Glutamatergic neuron (in vitro differentiated cells): ENCODE measurements at places on chromosomes 13 and 19. TPM values are rescaled to one million over a fixed set of nuclear protein-coding genes. Genes with fewer than 3 reads are reported as not detected.

GRCh38 chr19:2081873-2082810 lies 14.0 kb downstream of the MOB3A start:
- no peak overlapping the region for H3K27ac ChIP-seq
- peaks cover 2% of the 10 kb centered on the region for H3K27me3 ChIP-seq
- H3K4me1 ChIP-seq = no peaks in the 10 kb centered on the region
- no peaks in the 10 kb centered on the region for H3K36me3 ChIP-seq

DNA sequence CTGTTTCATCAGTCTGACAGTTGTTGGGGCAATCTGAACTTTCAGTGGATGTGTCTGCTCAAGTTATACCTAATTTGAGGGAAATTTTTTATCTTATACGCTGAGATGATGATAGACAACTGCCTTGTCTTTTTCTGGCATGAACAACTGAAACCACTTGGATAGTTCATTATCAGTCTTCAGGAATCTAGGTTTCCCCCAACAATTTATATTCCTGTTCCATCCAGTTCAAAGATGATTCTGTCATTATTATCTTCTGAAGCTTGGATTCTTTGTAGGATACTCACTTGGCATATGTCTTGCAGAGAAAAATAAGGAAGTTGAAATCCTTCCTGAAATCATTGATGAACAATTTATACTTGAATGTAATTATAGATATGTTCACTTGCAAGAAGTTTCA lies 193.7 kb downstream of the LMO7 start:
- no peak overlapping the region for H3K4me3 ChIP-seq
- H3K27ac ChIP-seq = no peak overlapping the region
- DNase-seq = no peak
- H3K4me1 ChIP-seq = no peaks in the 10 kb centered on the region
- no peaks in the 10 kb centered on the region for H3K27me3 ChIP-seq

NLRP9 gene
- not detected for total RNA-seq

- no peak for DNase-seq
- peaks cover 2% of the 10 kb centered on the region for H3K27me3 ChIP-seq
- H3K4me1 ChIP-seq = peaks cover 11% of the 10 kb centered on the region
- no peak overlapping the region for H3K27ac ChIP-seq
- peak overlapping the region; percentile 98 for H3K4me3 ChIP-seq
Observed at GRCh38 chr19:36574741-36575140, 1.6 kb upstream of the ZNF529 start.

DNA sequence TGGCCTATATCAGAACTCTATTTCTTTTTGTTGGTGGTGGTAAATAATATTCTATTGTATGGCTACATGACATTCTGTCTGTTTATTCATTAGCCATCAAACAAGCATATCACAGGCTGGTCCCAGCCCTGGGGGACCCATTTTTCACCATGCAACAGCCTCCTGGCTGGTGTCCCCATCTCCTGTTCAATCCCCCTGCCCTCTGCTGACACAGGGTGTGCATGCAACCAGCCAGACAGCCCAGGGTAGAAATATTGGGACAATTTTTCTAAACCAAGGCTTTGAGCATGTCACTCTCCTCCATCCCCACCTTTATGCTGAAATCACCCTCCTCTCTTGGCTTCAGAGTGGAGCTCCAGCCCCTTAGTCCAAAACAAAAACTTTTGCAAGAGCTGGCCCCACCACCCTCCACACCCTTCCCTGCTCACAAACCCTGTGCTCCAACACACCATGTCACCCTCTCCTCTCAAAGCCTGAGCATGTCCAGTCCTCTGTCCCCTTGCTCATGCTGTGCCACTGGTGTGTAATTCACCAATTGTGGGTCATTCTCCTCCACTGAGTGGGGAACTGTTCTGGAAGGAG lies 153.0 kb upstream of the UQCRFS1 start:
- no peak overlapping the region for H3K4me3 ChIP-seq
- H3K27me3 ChIP-seq = peaks cover 9% of the 10 kb centered on the region
- H3K27ac ChIP-seq = no peak overlapping the region
- H3K4me1 ChIP-seq = peaks cover 27% of the 10 kb centered on the region

GRCh38 chr13:36432106-36432544 lies at the start of gene CCNA1:
Gene CCNA1 (plus strand): TSS chr13:36432495. CDS start chr13:36433057, 562 bp downstream.
- H3K27ac ChIP-seq = no peak within 1 kb of the TSS
- peaks cover 20% of the 10 kb centered on the region for H3K27me3 ChIP-seq

- no peak for DNase-seq
- no peak overlapping the region for H3K27ac ChIP-seq
- peaks cover 3% of the 10 kb centered on the region for H3K27me3 ChIP-seq
- H3K36me3 ChIP-seq = no peaks in the 10 kb centered on the region
Observed at GRCh38 chr13:99639126-99639525, 137.9 kb downstream of the TM9SF2 start.

SERTAD1 gene
- total RNA-seq = 3.6 TPM
